ENCODE measurements at places on chromosomes 5 and 9. TPM values are rescaled to one million over a fixed set of nuclear protein-coding genes. Genes with fewer than 3 reads are reported as not detected.

Gene PTPN3
- 17.1 TPM for total RNA-seq

Gene FAM53C
- total RNA-seq, result 23.0 TPM

DNA sequence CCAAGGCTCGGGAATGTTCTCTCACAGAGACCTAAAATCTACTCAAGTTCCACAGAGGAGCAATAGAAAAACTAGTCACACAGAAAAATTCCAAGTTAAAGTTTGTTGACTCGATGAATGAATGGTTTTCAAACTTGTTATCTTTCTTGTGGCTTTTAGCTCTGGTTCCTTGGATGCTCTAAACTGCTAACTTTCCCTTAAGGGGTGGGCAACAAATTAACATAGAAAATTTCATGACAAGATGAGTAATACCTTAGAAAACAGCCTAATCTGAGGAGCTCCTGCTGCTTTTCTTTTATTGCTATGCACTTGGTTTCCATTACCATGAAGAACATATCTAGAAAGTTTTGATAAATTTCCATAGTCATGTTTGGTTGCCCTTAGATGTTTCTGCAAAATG, 100.2 kb upstream of the CCDC112 start:
- H3K27ac ChIP-seq, result no peak overlapping the region
- peaks cover 5% of the 10 kb centered on the region for H3K4me1 ChIP-seq
- H3K4me3 ChIP-seq, result no peak overlapping the region
- DNase-seq, result no peak

DNA sequence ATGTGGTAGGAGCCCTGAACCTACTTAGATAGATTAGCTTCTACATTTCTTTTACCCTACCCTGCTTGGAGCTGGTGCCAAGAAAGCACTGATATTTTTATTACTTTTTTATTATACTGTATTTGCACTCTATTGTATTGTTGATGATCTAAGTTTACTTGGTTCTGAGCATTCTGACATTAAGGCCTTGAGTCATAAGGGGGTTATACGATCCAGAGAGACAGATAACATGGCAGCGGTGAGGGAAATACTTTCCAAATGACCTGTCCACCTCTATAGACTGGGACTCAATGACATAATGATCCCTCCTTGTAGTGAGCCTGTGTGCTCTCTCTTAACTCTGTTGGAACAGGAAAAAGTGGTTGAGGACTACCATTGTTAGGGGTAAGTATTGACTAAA, 176.3 kb downstream of the MAN2A1 start:
- H3K36me3 ChIP-seq, result peaks cover 39% of the 10 kb centered on the region
- no peaks in the 10 kb centered on the region for H3K4me1 ChIP-seq
- no peak overlapping the region for H3K27ac ChIP-seq
- DNase-seq, result no peak

DNA sequence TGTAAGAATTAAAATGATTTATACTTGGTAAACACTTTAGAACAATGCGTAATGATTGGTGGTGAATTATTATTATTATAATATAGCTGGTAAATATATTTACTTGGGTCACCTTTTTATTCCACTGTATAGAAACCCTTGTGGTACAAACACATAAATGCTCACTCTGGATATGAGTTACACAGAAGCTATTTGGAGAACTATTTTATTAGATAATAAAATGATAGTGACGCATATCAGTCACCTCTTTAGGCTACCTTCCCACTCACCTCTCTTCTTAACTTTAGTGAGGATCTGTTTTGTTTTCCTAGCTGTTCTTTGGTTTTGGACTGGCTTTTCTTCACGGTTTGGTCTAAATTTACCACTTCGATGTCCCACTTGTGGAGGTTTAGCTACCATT, 537.8 kb upstream of the DAP start:
- no peak for DNase-seq
- H3K27ac ChIP-seq, result no peak overlapping the region
- no peaks in the 10 kb centered on the region for H3K4me1 ChIP-seq
- no peak overlapping the region for H3K4me3 ChIP-seq
- H3K36me3 ChIP-seq, result no peaks in the 10 kb centered on the region

DNA sequence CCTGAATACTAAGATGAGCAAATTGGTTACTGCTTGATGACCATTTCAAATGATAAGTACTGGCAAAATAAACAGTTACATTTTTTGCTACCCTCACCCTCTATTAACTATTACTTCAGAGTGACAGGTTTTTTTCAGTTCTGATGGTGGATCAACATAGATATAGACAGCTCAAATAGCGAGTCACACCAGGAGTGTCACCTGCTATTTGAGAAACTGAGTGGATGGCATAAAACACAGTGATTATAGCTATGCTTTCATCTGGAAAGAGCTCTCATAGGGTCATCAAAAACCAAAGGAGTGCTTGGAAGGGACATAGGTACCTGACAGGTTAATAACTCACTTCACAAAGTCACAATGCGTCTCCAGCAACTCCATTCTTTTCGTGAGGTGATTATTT, 244.5 kb upstream of the C9orf72 start:
- no peak overlapping the region for H3K4me3 ChIP-seq
- H3K27ac ChIP-seq, result no peak overlapping the region
- DNase-seq, result no peak

- DNase-seq, result no peak
- H3K4me3 ChIP-seq, result no peak overlapping the region
- H3K27ac ChIP-seq, result no peak overlapping the region
These were observed 389.4 kb downstream of the CDH9 start for GRCh38 chr5:26649000-26649399.

DNA sequence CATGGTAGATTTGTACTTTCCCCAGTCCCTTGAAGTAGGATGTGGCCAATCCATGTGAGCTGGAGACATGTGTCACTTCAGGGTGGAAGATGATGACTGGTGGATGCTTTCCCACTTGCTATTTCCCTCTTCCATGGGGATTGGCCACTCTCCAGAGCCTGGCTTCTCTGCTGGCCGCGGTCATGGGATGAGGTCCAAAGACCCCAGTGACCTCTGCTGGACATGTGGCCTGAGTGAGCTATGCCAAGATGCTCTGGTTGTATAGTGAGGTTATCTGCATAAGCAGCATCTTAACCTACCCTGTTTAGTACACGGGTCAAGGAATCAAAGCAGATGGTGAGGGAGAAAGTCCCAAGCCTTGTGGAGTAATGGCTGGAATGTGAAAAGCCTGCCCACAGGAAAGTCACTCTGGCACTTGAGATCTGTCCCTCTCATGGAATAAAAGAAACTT, 47.1 kb downstream of the SH3PXD2B start:
- H3K4me3 ChIP-seq, result no peak overlapping the region
- H3K4me1 ChIP-seq, result peaks cover 32% of the 10 kb centered on the region
- peaks cover 10% of the 10 kb centered on the region for H3K36me3 ChIP-seq
- no peak overlapping the region for H3K27ac ChIP-seq

DNA sequence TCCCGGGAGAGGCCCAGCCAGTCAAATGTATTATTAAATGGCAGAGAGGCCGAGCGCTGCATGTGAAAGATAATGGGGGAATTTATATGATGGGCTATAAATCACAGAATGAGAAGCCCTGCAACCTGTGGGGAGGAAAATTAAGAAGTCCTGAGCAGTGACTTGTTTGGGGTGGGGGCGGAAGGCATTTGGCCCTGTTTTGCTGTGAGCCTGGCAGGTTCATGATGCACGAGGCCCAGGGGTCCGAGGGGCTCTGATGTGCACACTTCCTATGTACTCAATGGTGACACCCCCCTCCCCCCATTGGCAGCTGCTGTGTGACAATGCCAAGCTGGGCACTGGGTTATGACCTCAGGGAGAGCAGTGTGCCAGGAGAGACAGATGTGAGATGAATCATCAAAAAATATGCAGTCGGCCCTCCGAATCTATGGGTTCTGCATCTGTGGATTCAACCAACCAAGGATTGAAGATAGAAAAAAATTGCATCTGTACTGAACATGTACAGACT, 13.7 kb upstream of the DAB2IP start:
- peaks cover 24% of the 10 kb centered on the region for H3K4me1 ChIP-seq
- no peak overlapping the region for H3K27ac ChIP-seq
- DNase-seq, result no peak
- no peaks in the 10 kb centered on the region for H3K27me3 ChIP-seq
- no peaks in the 10 kb centered on the region for H3K36me3 ChIP-seq
